ENCODE measurements at places on chromosomes 11 and 22.

DNA sequence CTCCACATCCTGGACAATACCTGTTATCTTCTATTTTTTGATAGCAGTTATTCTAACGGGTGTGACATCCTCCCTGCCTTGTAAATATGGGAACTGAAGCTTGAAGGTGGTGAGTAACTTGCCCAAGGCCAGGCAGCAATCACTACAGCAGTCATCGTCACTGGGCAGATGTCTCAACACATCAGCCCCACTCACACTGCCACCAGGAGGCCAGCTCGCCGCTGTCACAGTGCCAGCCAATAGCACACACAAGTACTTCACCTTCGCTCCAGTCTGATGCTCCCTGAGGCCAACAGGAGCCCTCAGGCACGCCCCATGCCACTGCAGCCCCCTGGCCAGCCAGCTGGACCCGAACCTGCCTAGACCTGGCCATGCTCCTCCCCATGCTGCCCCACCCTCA lies 4.9 kb upstream of the TTLL1 start:
- DNase-seq: no peak

- no peak for DNase-seq
These were observed 11.7 kb downstream of the CXCR5 start for GRCh38 chr11:118895093-118896039.

DNA sequence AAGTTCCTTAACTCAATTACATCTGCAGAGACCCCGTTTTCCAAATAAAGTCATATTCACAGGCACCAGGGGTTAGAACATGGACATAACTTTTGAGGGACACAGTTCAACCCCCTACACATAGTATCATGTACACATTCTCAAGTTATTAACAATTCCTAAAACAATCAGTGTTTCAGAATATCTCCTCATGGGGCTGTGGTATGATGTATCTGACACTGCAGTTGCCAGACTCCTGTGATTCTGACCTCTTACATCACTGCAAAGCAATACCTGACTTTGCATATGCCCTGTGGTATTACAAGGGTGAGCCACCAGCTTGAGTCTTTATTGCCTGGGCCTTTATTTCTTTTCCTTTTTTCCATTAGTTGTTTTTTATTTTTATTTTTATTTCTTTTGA lies 141.7 kb downstream of the COMMD9 start:
- DNase-seq: no peak

- no peak for DNase-seq
These were observed 670 bp downstream of the LSP1 start for GRCh38 chr11:1853376-1854131.

GRCh38 chr22:45878901-45879551 lies 97.9 kb downstream of the WNT7B start:
- DNase-seq: no peak

DNA sequence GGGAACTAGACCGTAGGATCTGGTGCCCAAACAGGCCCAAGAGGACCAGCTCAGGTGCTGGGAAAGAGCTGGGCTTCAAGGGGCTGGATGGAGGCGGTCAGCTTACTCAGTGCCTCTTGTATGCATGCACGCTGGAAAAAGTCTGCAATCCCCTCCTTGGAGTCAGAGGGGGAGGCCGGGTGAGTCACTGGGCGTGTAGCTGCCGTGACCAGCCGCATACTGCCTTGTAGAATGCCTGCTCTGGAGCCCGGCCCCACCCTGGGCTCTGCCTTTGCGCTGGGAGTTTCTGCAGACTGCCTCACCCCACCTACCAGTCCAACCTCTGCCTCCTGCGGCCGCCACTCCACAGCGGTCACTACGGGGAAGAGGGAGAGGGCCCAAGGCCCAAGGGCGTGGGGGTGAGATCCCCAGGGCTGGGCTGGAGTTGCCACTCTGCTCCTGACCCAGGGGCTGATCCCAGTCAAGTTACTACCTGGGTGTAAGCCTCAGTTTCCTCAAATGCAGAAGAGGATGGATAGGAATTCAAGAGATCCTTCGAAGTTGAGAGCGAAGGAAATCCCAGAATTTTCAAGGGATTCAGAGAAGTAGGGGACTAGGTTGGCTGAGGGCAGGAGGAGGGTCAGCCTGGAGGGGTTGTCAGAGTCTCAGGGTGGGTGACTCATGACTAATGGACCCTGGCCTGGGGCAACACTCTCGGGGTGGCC lies 4.2 kb downstream of the MRGPRF start:
- no peak for DNase-seq

DNA sequence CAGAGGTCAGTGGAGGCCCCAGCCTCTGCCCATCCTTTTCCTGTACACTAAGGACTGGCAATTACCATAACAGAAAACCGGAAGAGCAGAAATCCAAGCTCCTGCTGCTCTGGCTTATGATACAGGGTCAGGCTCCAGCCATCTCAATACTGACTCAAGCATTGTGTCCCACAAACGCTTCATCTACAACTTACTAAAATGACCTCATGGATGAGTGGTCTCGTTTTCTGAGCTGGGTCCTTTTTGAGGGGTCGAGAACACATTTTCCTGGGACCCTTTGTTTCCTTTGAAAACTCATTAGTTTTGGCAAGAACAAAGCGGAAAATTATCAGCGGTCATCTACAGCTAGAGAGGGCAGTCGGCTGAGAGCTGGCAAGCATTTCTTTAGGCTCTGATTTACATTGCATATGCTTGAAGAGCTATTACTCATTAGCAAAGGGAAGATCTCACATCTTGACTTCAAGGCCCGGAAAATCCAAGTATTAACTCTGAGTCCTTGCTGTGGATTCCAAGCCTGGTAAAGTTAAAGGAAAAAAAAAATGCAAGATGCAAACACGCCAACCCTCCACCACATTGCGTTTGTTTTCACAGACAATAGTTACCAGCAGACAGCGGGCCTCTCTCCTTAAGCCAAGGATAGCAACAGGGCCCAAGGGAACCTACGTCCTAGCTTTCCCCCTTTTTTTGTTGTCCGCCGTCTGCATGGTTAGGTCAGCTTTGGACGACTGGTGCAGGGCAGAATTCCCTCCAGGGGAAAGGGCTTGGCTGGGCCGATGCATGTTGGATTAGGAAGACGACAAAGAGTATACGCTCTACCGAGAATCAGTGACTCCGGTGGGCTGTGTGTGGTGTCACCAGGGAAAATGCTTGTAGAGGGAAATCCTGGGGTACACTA lies 1.8 kb downstream of the TESMIN start:
- no peak for DNase-seq

DNA sequence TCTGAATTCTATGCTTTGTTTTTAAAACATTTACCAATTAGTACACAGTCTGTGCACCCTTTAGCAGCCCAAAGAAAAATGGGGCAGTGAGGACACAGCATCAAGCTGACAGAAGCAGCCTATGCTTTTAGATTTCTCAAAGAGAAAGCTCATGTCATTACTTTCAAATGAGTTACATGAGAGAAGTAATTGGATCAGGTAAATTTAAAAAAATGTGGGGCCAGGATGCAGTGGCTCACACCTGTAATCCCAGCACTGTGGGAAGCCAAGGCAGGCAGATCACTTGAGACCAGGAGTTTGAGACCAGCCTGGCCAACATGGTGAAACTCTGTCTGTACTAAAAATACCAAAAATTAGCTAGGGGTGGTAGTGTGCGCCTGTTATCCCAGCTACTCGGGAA lies 57.7 kb downstream of the APOL5 start:
- no peak for DNase-seq

DNA sequence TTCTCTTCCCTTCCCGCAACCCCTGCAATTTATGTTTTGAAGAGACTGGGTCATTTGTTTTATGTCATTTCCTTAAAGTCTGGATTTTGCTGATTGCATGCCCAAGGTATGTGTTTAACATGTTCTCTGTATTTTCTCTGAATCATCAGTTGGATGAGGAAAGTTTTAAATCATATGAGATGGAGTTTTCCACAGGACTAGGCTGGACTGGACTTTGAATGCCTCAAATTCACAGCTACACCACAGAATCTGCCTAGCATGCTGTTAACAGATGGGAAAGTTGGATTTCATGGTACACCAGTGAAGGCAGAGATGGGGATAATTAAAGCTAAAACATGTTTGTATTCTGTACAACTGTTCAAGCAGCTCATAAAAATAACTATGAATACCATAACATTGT lies 62.6 kb downstream of the CWC15 start:
- no peak for DNase-seq

- DNase-seq: no peak
These were observed 728 bp upstream of the POGLUT3 start for GRCh38 chr11:108498816-108499408.

GRCh38 chr11:65726660-65727059 lies 6.1 kb upstream of the RNASEH2C start:
- no peak for DNase-seq

DNA sequence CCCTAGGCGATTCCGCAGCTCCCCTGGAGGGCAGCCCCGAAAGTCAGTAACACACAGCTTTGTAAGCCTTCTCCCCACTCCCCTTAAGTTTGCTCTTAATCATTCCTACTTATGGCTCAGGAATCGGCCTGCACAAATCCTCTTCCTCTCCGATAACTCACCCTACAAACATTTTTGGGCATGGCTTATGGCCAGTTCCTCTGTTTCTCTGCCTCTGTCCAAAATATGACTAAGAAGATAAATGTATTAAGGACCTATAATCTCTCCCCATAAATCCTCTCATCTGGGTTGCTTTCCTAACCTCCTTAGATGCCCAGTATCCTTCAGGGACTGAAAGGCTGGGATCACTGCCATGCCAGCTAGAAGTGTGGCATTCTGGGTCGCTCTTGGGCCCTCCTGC lies 41.0 kb downstream of the PAMR1 start:
- no peak for DNase-seq

DNA sequence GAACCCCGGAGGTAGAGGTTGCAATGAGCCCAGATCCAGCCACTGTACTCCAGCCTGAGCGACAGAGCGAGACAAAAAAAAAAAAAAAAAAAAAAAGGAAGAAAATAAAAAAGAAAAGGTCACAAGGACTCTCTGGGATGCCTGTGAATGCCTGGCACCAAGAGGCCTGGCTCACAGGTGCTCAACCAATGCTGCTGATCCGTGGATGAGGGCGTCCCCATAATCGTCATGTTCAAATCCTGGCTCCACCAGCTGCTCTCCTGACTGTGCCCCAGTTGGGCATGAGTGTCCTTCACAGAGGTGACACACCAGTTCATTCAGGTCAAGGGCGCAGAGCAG lies 645 bp upstream of the GAS2L1 start:
- no peak for DNase-seq

GRCh38 chr11:133476570-133477250 lies 55.6 kb downstream of the OPCML start:
- DNase-seq: no peak

DNA sequence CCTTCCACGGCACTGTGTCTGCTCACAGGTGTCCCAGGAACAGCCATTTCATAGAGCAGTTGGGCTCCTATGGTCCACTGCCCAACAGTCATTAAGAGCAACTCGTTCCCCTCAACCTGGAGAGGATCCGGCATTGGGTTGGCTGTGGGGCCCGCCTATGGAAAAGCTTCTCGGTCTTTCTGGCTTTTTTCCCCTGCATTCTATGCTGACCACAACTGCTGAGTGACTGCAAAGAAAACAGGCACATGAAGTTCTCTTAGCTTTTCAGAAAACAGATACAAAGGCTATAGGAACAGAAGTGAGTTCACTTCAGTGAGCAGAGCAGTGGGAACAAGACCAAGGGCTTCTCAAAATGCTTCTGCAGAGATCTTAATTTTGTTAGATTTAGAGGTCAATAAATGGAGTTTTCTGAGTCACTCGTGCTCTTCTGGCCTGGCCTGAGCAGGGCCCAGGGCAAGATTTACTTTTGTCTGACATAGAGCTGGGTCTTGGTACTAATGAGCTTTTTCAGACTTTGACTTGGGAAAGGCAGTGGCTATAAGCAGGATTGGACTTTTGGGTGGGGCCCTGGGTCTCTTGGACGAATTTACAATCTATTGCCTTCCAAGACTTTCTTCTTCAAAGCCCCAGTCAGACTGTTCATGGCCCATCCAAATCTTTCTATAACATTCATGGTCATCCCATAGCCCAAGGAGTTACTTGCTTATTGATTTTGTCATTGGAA lies 13.6 kb upstream of the APOL5 start:
- DNase-seq: no peak

GRCh38 chr11:118930094-118930712 lies 4.5 kb upstream of the BCL9L start:
- DNase-seq: peak; percentile 84

GRCh38 chr22:36149441-36149840 lies 11.1 kb downstream of the APOL3 start:
- no peak for DNase-seq

GRCh38 chr11:72491001-72491400 lies 56.7 kb upstream of the CLPB start:
- no peak for DNase-seq

- DNase-seq: no peak
These were observed 18.1 kb downstream of the MRGPRG start for GRCh38 chr11:3200388-3201111.

GRCh38 chr11:122556605-122557004 lies 98.9 kb upstream of the UBASH3B start:
- DNase-seq: peak; percentile 12

DNA sequence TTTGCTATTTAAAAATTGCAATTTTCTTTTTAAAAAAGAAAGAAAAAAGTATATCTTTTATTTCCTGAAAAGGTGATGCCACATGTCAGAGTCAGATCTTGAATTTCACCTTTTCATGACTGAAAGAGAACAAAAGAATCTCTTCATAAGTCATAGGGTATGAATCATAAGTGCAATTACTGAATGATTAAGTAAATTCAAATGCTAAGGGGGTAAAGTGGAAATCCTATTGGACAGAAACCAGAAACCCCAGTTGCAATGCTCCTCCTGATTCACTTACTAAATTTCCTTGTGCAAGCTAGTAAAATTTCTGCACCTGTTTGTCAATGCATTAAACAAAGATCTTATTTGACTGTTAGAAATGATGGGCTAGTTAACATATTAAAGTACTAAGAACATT lies 8.2 kb upstream of the PRRG4 start:
- peak; percentile 38 for DNase-seq

- no peak for DNase-seq
These were observed 354.6 kb downstream of the DDX10 start for GRCh38 chr11:109019342-109019936.

DNA sequence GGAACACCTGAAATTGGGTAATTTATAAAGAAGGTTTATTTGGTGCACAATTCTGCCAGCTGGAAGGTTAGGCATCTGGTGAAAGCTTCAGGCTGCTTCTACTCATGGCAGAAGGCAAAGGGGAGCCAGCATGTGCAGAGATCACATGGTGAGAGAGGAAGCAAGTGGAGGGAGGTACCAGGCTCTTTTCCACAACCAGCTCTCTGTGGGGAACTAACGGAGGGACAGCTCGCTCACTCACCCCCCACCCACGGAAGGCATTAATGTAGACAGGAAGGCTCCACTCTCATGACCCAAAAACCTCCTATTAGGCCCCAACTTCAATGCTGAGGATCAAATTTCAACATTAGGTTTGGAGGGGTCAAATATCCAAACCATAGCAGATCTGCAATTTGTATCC lies 75.6 kb upstream of the ARHGAP32 start:
- DNase-seq: no peak

Measured in activated CD4-positive, alpha-beta T cell treated with anti-CD3 and anti-CD28 coated beads, Interleukin-2, Interleukin-4, amounts not matched to agents 100 ng/mL and 50 ng/mL, durations not matched to agents 16 hours and 8 hours (primary cell).